NCI-H345 (cell line): ENCODE measurements at places on chromosomes 13 and 19.
A peak's percentile ranks its signal among the peaks of the same experiment; 100 is the strongest.

DNA sequence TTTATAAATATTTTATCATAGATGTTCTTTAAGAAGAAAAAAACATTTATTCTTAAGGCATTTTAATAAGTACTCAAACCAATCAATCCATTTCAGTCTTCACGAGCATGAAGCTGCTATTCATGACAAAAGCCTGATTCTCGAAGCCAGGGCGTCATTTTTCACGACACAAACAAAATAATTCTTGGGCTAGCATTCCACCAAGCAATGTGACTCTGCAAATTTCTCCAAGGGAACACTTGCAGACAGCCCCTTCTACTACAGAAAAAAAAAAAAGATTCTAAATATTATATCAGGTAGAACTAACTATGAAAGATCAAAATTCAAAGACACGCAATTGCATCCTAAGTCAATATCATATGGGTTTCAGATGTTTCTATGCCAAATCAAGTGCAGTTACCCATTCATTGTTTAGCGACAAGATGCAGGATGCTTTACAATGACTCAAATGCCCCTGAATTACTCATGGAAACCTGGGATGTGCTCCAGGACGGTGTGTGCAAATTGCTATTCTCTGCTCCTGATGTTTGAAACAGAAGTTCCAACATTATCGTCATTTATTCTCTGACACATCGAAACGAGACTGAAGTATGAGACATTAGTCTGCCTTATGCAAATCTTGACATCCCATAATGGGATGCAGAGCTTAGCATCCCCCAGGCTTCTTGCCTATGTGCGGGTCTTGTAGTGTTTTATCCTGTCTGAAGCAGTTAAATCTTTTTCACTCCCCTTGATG, 517.7 kb downstream of the MYO16 start:
- DNase-seq, result no peak

GRCh38 chr13:64248371-64249065, 2832.9 kb upstream of the PCDH20 start:
- no peak for DNase-seq

DNA sequence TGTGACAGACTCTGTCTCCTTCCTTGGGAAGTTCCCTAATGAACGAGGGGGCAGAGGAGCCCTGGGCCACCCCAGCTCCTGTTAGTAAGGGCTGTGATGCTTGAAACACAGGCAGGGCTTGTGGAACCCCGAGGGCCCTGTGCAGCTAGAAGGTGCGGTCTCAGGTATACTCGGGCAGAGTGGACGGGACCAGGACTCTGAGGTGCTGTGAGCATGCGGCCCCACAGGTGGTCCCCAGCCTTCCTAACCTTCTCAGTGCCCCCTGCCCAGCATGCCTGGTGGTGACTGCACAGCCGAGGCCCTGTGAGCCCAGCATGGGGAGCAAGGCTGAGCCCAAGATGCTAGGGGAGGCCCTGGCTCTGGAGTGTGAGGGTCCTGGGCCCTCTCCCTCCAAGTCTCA, 4.0 kb upstream of the SIGLEC8 start:
- no peak for DNase-seq

GRCh38 chr13:111488486-111489132, 168.2 kb downstream of the TEX29 start:
- no peak for DNase-seq

DNA sequence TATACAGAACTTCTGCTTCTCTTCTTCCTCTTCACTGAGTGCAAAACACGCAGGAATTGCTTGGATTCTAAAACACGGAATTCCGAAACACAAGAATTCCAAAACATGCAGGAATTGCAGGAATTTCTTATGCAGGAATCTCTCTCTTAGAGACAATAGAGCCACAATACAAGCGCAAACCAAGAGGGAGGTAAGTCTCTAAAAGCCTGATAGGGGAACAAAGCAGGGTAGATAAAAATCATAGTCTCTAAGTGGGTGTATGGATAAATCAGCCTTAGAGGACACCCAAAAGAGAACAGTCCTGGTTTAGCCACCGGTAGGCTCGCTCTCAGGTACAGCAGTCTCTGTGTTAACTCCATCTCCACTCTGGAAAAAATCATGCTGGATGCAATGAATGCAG, 112.9 kb downstream of the LHFPL6 start:
- DNase-seq, result no peak

DNA sequence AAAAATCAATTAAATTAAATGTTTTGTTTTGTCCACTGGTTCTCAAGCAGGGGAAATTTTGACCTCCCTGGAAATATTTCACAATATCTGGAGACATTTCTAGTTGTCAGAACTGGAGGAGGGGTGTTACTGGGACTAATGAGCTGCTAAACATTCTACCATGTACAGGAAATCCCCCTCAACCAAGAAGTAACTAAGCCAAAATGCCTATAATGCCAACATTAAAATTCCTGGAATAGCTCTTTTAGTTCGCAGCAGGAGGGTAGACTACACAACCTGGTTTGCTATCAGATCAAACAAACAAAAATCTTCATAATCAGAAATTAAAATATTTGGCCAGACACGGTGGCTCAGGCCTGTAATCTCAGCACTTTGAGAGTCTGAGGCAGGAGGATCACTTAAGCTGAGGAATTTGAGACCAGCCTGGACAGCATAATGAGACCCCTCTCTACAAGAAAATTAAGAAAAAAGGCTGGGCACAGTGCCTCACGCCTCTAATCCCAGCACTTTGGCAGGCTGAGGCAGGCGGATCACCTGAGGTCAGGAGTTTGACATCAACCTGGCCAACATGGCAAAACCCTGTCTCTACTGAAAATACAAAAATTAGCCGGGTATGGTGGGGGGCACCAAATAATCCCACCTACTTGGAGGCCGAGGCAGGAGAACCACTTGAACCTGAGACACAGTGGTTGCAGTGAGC, 13.7 kb upstream of the SMARCA4 start:
- DNase-seq, result no peak

DNA sequence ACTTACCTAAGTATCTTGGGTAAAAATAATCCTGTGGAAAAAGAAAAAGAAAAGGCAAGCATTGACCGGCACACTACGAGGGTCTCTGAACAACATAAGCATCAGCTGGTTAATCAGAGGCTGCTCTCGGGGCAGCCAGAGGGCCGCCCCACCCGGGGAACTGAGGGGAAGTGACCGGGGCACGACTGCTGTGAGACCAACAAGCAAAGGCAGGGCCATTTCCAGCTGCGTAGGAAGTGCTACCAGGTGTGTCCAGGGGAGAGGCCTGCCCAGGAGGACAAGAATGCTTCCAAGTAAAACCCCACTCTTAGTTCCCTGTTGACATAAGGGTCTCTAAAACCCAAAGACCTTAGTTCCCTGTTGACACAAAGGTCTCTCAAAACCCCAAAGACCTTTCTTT, 15.9 kb downstream of the GAS6 start:
- no peak for DNase-seq

DNA sequence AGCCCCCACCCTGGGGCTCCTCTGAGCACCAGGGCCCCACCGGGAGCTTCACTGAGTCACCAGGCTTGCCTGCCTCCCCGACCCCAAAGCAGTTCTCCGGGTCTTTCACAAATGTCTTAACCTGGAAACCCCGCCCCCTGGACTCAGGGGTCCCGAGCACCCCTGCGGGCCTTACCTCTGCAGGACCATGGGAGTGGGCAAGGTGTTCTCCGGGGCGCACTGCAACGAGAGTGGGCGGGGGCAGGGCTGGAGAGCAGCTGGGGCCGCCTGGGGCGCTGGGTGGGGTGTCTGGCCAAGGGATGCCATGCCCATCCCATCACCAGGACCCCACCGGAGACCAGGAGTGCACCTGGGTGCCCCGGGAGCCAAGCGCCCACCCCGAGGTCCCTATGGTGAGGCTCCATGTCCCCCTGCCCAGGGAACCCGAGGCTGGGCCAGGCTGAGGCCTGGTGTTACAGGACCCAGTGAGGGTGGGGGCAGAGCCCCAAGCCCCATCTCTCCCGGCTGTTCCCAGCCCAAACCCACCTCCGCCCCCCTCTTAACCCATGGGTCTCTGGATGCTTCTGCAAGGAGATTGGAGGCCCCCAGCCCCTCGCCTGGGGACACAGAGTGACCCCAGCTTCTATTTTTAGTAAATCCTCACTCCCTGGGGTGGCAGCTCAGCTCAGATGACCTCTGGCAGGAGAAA, 10.9 kb downstream of the MKNK2 start:
- no peak for DNase-seq

GRCh38 chr13:33976965-33977364, 159.0 kb downstream of the RFC3 start:
- DNase-seq, result no peak

DNA sequence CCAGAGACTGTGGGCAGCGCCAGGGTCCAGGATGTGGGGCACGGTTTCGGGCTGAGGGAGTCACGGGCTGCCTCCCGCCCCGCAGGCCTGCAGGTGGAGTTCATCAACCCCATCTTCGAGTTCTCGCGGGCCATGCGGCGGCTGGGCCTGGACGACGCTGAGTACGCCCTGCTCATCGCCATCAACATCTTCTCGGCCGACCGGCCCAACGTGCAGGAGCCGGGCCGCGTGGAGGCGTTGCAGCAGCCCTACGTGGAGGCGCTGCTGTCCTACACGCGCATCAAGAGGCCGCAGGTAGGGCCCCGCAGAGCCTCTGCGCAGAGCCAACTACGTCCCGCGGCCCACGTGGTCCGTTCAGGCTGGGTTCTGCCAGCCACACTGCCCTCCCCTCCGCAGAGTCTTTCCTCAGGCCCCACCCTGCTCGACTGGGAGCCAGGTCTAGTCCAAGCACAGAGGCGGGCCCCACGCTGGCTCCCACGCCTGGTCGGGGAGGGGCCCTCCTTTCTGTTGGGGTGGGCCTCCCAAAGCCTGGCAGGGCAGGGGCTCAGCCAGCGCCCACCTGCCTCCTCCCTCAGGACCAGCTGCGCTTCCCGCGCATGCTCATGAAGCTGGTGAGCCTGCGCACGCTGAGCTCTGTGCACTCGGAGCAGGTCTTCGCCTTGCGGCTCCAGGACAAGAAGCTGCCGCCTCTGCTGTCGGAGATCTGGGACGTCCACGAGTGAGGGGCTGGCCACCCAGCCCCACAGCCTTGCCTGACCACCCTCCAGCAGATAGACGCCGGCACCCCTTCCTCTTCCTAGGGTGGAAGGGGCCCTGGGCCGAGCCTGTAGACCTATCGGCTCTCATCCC, 2.0 kb upstream of the POLD1 start:
- DNase-seq, result no peak

DNA sequence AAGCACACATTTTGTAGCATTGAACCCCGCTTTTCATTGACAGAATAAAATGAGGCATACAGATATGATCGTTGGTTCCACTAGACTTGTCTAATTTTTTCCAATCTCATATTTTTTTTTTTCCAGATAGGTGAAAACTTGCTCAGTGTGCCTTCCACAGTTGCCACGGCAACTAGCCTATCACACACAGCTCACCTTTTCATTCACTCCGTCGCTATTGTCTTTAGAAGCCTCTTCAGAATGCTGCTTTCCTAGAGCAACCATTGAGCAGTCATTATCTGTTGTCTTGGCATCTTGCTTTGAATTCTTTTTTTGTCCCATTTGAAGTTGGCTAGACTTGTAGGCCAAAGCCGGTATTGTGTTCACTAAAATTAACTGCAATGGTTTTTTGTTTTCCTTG, 37.7 kb upstream of the ESD start:
- no peak for DNase-seq

- DNase-seq, result no peak
These were observed at the start of gene POU2F2 for GRCh38 chr19:42132030-42132628. Gene POU2F2, minus strand, starts transcription at chr19:42132446. Its CDS starts 35 bp downstream, at chr19:42132411.

DNA sequence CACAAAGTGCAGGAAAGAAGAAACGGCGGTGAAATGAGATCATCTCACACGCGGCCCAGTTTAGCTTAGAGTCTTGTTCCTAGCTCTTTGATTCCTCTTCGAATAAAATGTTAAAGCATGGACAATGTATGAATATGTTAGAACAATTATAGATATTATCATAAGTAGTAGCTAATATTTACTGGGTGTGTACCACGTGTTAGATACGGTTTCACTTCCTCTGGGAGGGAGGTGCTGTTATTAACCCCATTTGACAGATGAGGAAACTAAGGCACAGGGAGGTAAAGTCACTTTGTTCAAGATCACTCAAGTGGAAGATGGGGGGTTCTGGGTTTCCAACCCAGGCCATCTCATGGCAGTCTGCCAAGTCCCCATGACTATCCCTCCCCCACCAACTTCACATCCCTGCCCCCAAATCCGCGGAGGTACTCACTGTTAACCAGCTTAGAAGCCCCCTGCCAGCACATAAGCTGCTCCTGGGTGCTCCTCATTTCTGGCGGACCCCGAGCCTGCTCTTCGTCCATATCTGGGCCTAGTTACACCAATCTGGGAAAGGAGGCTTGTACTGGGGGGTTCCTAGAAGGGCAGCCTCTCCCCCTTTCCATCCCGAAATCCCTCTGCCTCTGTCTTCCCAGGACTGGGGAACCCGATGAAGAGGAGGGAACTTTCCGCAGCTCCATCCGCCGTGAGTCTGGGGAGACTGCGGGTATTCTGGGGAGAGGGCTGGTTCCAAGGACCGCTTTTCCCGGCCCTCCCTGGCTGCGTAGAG, 1.0 kb upstream of the FXYD7 start:
- DNase-seq, result peak; percentile 39

DNA sequence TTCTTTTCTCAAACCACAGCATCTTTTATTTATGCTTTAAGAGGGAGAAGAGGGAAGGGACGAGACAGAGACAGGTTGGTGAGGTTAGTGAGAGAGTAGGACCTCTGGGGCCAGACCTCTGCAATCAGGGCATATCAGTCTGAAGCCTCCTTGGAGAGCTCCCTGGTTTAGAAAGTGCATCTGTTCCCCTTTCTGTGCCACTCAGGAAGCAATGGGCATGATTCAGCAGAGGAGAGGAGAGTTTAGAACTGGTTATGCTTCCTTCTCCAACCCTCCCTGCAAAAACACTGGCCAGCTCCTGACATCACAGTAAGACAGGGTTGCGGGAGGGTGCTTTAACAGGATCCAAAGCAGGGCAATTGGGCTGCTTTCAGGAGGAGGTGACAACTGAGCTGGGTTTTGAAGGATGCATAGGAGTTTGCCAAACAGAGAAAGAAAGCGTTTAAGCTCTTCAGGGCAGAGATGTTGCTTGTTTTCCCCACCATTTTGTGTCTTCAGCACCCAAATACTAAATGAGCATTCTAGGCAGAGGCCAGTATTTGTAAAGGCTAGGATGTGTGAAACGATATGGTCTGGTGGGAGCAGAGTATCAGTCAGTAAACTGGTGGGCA, 33.1 kb downstream of the CERS4 start:
- no peak for DNase-seq

DNA sequence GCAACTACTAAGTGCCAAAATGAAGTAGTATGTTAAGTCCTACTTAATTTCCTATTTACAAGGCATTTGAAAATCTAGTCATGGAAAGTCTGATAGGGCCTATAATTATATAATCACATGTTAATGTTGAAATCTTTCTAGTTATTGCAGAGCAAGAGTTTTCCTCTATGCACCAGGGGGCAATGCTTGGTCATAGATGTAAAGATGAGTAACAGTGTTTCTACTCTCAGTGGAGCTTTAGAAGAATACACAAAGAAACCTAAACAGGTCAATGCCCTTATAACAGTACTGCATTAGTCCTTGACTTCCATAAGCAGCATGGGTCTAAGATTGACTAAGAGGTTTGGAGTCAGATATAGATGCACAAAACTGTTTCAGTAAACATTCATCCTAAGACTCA, 218.7 kb downstream of the KCTD12 start:
- DNase-seq, result peak; percentile 24
